HepG2 (cell line): ENCODE measurements at places on chromosomes 4 and X.

GRCh38 chr4:61741327-61742096 is 541.4 kb downstream of the ADGRL3 start:
- no peaks in the 10 kb centered on the region for H3K4me1 ChIP-seq
- H3K27ac ChIP-seq: no peak overlapping the region
- H3K4me3 ChIP-seq: no peak overlapping the region
- no peaks in the 10 kb centered on the region for H3K36me3 ChIP-seq

GRCh38 chr4:176676901-176677300 is 115.8 kb downstream of the VEGFC start:
- DNase-seq: no peak
- H3K36me3 ChIP-seq: no peaks in the 10 kb centered on the region
- no peak overlapping the region for H3K4me3 ChIP-seq
- no peaks in the 10 kb centered on the region for H3K4me1 ChIP-seq
- H3K27ac ChIP-seq: no peak overlapping the region
- H3K27me3 ChIP-seq: no peaks in the 10 kb centered on the region

GRCh38 chrX:39559229-39559628 is 538.5 kb downstream of the BCOR start:
- no peaks in the 10 kb centered on the region for H3K4me1 ChIP-seq
- DNase-seq: no peak
- H3K27ac ChIP-seq: no peak overlapping the region
- no peaks in the 10 kb centered on the region for H3K36me3 ChIP-seq

DNA sequence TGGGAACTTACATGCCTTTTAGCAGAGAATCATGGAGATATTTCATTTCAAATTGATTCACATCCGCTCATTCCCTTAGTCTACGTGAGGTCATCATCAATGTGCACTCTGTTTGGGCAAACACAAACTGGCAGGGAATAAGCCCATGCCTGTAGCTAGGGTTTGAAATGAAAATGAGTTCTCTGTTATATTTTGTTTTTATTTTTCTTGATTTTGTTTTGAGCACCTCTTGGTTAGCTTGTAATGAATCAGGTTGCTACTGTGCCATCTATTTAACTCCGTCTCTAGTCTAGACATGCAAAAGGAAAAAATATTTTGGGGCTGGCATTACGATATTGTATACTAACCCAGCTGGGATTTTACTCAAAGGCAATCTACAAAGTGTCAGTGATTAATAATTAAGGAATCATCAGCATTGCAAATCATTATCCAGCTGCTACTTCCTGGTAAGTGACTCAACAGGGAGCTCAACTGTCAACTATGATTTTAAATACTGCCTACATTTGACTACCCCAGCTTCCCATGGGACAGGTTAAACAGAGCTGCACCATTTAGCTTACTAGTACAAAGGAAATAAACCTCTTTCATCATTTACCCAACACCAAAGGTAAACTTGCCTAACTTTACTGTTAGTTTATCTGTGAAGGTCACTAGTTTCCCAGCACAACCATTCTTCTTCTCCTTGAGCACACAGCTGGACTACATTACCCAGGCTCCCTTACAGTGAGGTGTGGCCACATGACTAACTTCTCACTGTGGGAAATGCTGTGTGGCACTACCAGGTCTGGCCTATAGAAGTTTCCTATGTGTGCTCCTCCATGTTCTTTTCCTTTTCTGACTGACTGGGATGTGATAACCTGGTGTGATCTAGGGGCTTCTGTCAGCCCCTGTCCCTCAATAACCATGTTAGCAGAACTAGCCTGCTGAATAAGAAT is 21.2 kb upstream of the TRPC5OS start:
- no peak overlapping the region for H3K4me3 ChIP-seq
- H3K27ac ChIP-seq: no peak overlapping the region
- no peaks in the 10 kb centered on the region for H3K36me3 ChIP-seq
- H3K4me1 ChIP-seq: no peaks in the 10 kb centered on the region

GRCh38 chr4:146334862-146335449 is 120.6 kb downstream of the REELD1 start:
- no peak for DNase-seq
- H3K36me3 ChIP-seq: no peaks in the 10 kb centered on the region
- no peaks in the 10 kb centered on the region for H3K27me3 ChIP-seq
- H3K4me3 ChIP-seq: no peak overlapping the region
- peaks cover 25% of the 10 kb centered on the region for H3K4me1 ChIP-seq

- no peak overlapping the region for H3K4me3 ChIP-seq
- peaks cover 19% of the 10 kb centered on the region for H3K4me1 ChIP-seq
- no peak overlapping the region for H3K27ac ChIP-seq
- no peak for DNase-seq
Measured at GRCh38 chr4:40232610-40233009, 35.8 kb downstream of the RHOH start.

DNA sequence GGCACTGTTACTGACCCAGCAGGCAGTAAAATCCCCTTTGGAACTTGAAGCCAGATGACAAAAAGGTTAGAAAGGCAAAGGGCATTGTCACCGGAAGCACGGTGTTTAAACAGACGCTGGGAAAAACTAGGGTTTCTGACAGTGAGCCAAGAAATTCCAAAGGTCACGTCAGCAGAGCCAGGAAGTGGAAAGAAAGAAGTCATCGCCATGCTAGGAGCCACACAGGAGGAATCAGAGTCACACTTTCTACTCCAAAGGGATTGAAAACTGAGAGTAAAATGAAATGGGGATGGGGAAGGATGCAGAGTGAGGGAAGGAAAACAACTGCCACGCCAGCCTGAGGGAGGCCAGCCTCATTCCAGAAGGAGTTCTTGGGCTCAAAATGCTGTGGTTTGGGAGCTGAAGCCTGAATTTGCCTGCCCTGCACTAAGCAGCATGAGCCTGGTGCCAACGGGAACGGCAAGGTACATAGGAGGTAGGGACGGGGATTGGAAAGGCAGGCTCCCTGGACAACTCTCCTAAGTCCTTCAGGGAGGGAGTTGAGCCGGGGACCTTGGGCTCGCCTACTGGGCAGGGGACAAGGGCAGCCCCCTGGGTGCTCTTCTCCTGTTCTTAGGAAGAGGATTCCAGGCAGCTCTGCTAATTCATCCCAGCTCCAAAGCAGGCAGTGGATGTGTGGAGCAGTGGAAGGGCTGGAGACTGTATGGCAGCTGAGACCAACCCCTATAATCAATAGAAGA is 66.8 kb downstream of the SOWAHB start:
- no peaks in the 10 kb centered on the region for H3K36me3 ChIP-seq
- no peaks in the 10 kb centered on the region for H3K27me3 ChIP-seq
- peak; percentile 94 for DNase-seq
- H3K4me3 ChIP-seq: peak overlapping the region; percentile 81
- peaks cover 21% of the 10 kb centered on the region for H3K4me1 ChIP-seq

- H3K27ac ChIP-seq: no peak overlapping the region
- H3K4me1 ChIP-seq: no peaks in the 10 kb centered on the region
- H3K4me3 ChIP-seq: no peak overlapping the region
- no peak for DNase-seq
- no peaks in the 10 kb centered on the region; the same call in none of the 2 replicates for H3K27me3 ChIP-seq
Measured at GRCh38 chr4:154516318-154517029, 24.9 kb upstream of the DCHS2 start.

GRCh38 chr4:37389967-37390580 is 145.5 kb downstream of the NWD2 start:
- no peaks in the 10 kb centered on the region for H3K4me1 ChIP-seq
- DNase-seq: peak; percentile 48
- no peak overlapping the region for H3K27ac ChIP-seq
- H3K4me3 ChIP-seq: no peak overlapping the region

DNA sequence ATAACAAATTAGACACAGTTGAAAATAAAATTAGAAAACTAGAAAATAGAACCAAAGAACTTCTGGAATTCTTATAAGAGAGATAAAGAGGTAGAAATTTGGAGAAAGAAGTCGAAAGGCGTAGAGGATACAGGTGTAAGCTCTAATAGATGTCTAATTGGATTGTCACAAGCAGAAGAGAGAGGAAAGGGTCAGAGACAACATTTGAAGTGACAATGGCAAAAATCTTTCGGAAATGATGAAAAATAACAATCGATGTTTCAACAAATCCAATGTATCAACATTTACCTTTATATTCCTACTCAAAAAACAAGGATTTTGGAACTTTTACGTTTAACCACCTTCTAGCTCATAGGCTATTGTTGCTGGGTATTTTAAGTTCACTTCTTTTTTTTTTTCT is 3.8 kb downstream of the CXCL8 start:
- DNase-seq: no peak
- H3K4me3 ChIP-seq: no peak overlapping the region
- H3K27me3 ChIP-seq: no peaks in the 10 kb centered on the region
- H3K36me3 ChIP-seq: no peaks in the 10 kb centered on the region
- no peak overlapping the region for H3K27ac ChIP-seq

- H3K4me1 ChIP-seq: no peaks in the 10 kb centered on the region
- H3K36me3 ChIP-seq: no peaks in the 10 kb centered on the region
- H3K27me3 ChIP-seq: peaks cover 2% of the 10 kb centered on the region; the same call in 1 of the 2 replicates
- no peak overlapping the region for H3K4me3 ChIP-seq
- H3K27ac ChIP-seq: no peak overlapping the region
Measured at GRCh38 chr4:15936495-15936894, 2.0 kb downstream of the FGFBP1 start.

DNA sequence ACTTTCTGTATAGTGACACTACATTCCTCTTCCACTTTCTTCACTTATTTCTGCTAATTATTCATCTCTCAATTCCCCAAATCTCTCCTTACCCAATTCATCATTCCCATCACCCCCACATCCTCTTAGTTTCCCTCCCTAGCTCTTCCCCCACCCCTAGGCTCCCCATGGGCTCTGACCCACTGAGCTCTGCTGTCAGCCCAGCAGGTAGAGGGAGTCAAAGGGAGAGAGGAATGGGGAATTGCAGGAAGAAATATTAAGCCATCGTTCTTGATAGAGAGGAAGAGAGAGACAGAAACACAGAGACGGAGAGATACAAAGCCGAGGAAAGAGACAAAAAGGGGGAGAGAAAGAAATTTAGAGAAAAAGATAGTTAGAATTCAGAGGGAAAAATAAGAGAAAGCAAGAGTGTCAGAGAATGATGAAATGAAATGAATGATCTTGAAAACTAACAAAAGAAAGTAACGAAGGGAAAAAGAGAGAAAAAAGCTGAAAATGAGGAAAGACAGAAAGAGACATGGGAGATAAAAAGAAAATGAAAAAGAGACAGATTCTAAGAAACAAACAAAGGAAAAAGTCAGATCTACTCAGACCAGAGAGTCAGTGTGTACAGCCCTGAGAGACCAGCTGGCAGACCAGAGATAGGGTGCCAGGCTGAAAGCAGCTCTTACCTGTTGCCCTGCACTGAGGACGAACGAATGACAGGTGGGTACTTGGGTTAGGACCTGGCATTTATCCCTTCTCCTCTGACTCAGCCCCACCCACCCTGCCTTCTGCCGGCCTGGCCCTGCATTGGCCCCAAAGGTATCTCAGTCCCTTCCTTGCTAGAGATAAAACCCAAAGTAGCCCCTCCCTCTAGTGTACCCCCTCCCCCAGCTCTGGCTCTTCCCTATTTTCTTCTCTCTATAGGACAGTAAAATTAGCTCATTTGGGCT is at the start of gene ALAS2:
TSS of gene ALAS2 (minus strand) at position 707 of the 935 bp plus-strand sequence. CDS start 4,977 bp downstream, outside the sequence.
- no peaks in the 10 kb centered on the region for H3K36me3 ChIP-seq
- H3K27me3 ChIP-seq: no peaks in the 10 kb centered on the region
- DNase-seq: no peak
- peaks cover 11% of the 10 kb centered on the region; the same call in 1 of the 2 replicates for H3K4me1 ChIP-seq
- H3K27ac ChIP-seq: no peak within 1 kb of the TSS
